MCF 10A (cell line): ENCODE measurements at places on chromosomes 12 and 14. TPM values are rescaled to one million over a fixed set of nuclear protein-coding genes. Genes with fewer than 3 reads are reported as not detected.

- no peak for DNase-seq
These were observed 41.6 kb downstream of the JAG2 start for GRCh38 chr14:105126981-105127329.

- DNase-seq = no peak
These were observed 1117.6 kb upstream of the TMEM132C start for GRCh38 chr12:127149226-127149964.

DNA sequence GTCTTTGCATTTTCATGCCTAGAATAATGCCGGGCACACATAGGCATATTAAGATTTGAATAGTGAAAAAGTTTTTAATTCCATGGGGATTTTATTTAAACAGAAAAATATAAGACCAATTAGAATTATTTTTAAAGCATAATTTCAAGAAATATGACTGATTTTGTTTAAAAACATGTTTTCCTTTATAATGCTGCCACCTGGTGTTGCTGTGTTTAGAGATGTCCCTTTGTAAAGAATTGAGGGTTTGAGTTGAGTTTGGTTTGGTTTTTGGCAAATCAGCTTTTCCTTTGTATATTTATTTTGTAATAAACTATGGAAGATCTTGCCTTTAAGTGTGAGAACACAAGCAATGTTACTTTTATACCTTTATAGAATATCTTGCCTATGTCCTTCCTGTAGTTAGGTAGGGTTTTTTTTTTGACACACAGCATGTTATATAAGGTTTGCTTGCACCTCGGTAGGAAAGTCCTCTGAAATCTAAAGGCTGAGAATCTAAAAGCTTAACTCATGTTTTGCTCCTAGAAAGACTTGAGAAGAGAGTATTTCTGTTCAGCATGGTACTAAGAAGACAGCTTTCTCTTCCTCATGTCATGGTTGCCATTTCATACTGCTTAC lies 31.4 kb upstream of the SNAPC1 start:
- no peak for DNase-seq

GRCh38 chr12:91777268-91777992 lies 368.2 kb downstream of the BTG1 start:
- peak; percentile 74 for DNase-seq

The OR4E2 gene
- total RNA-seq = not detected in 2 replicates

GRCh38 chr14:53751650-53752049 lies 205.0 kb downstream of the BMP4 start:
- no peak for DNase-seq

The C1R gene
- 13.1 and 16.7 TPM in 2 replicates for total RNA-seq

The GYS2 gene
- total RNA-seq = 0.29 and 0.47 TPM in 2 replicates

The HAL gene
- 0.27 and 1.1 TPM in 2 replicates for total RNA-seq

The OR6C2 gene
- total RNA-seq = not detected in 2 replicates

GRCh38 chr14:88518592-88519512 lies 36.0 kb downstream of the PTPN21 start:
- peak; percentile 30 for DNase-seq

- DNase-seq = peak; percentile 35
These were observed 108.3 kb downstream of the NUAK1 start for GRCh38 chr12:106030210-106031071.

- DNase-seq = peak; percentile 92
These were observed 55.1 kb upstream of the ARID2 start for GRCh38 chr12:45674181-45674977.

DNA sequence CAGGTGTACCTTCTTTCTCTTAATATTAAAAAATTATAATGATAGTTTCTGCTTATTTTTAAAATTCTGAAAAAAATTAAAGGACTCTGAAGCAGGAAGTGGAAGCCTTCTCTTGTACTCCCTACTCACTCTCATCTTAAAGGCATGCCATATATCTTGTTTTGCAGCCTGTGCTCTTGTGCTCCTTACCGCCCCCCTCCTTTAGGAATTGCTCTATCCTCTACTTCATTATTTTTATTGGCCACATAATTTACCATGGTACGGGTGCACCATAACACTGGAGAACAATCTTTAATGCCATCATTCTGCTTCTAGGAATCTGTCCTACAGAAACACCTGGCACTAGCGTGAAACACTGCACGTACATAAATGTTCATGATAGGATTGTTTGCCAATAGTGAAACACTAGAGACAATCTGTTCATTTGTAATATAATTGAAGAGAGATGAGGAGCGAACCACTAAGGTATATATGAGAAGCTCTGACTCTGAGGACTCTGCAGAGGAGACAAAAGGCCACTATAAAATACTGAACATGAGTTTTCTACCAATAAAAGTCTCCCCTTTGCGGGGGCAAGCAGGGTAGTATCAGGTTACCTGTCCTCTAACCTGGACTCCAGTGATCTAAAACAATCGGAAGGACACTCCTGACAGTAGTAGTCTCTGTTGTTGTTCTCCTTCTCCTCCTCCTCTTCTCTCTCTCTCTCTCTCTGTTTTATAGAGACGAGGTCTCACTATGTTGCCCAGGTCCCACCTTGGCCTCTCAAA lies 6.3 kb upstream of the NYNRIN start:
- peak; percentile 35 for DNase-seq

GRCh38 chr14:51604073-51604472 lies 47.6 kb upstream of the FRMD6 start:
- peak; percentile 67 for DNase-seq
